HuH-7 (cell line): ENCODE measurements at places on chromosomes 2 and 18.

- no peak for DNase-seq
Observed at GRCh38 chr2:78423631-78424030, 601.9 kb upstream of the REG3G start.

DNA sequence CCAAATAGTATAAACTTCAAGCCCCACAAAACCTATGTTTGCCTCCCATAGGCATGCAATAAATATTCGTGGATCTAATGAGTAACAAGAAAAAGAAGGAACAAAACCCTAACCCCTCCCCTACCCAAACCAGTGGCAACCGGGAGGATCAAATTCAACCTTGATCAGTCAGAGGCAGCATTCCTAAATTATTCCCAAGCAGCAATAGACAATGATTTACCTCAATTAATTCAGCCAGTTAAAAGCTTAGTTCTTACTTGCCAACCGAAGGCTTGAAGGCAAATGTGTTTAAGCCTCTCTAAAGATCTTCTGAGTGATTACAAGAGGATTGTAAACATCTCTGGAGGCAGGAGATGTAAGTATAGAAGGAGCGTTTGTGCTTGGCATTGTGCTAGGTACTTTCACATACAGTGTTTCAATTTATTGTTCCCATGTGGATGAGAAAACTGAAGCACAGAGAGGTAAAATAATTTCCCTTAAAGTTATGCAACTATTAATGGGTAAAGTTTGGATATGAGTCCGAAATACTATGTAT is 197.7 kb downstream of the MTX2 start:
- DNase-seq: no peak

DNA sequence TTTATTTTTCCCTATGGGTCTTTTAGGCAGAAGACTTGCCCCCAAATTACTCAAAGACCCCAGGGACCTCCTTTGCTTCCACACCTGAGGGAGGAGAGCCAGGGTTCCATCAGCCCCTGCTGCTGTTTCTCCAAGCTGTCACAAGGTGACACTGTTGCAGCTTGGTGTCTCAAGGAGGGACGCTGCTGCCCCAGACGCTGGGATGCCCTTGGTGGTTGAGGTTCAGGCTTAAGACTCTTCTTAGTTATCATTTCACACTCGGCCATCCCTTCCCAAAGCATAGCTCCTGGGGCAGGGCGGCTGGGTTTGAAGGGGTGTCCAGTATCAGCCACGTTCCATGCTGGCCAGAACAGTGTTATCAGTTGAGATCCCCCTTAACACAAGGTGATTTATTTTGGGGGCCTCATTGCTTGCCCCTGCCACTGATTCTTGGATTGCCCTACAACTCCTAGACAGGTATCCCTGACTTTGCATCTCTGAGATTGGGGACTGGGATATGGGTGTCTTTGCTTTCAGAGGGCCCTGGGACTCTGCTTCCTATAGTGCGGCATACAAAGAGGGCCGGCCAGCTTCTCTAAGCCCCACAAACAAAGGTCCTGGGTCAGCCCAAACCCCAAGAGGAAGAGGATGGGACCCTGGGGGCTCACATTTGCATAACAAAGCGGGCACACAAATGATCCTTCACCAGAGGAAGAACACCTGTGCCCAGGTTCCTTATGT is 22.7 kb downstream of the GPR55 start:
- peak; percentile 69 for DNase-seq

- DNase-seq: no peak
Observed at GRCh38 chr2:159070235-159070634, 101.8 kb downstream of the TANC1 start.

DNA sequence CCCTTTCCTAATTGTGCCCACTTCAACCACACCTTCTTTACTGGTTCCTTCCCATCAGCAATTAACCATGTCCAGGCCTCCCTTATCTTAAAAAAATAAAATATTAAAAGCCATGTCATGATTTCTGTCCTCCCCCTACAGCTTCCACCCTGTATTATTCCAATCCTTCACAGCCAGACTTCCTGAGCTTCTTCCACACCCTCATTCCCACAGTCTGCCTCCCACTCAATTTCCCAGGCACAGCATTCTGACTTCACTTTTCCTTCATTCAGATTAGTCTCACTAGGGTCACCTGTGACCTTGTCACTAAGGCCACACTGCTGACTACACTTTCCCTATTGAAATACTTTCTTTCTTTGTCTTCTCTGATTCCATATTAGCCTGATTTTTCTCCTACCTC is 159.4 kb downstream of the DIS3L2 start:
- DNase-seq: no peak

GRCh38 chr18:67318651-67319050 is 197.9 kb downstream of the DSEL start:
- no peak for DNase-seq

- DNase-seq: peak; percentile 67
Observed at GRCh38 chr2:108583903-108584520, 49.7 kb downstream of the LIMS1 start.

GRCh38 chr2:204853905-204854304 is 308.6 kb downstream of the PARD3B start:
- no peak for DNase-seq

- no peak for DNase-seq
Observed at GRCh38 chr2:188523919-188524318, 232.2 kb downstream of the GULP1 start.

DNA sequence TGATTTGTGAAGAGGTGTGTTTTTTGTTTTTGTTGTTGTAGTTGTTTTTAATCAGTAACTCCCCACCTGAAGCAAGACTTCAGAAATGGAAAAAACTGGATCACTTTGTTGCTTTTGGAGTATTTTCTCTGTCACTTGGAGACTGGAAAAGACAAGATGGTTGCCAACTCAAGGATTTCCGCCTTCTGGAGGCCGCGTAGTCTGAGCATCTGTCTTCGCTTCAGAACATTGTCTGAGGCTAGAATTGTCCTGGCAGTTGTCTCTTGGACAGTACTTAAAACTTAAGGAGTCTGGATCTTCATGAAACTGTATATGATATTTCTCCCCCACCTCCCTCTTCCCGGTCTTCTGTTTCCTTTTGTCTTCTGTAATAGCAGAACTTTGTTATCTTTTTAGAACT is 67.7 kb downstream of the ARHGAP28 start:
- DNase-seq: no peak

DNA sequence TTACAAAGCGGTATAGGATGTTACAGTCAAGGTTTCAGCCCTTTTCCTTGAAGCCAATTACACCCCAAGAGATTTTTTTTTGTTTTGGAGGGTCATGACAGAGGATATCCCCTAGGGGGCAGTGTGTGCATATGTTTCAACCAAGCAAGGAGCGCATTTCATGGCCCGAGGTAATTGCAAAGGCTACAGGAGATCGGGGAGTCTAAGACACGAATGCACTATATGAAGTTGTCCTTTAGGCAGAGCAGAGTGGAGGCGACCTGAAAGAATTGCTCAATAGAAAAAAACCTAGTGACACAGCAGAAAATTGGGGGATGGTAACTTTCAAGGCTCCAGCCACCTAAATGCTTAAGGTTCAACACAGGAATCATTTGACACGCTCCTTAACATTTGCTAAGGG is 219.8 kb upstream of the PARD3B start:
- DNase-seq: peak; percentile 68

GRCh38 chr2:108385411-108386071 is 7.8 kb downstream of the SULT1C4 start:
- peak; percentile 18 for DNase-seq

GRCh38 chr2:104915107-104915793 is 61.3 kb downstream of the POU3F3 start:
- no peak for DNase-seq

- DNase-seq: no peak
Observed at GRCh38 chr2:53964257-53964952, 6.4 kb downstream of the PSME4 start.

DNA sequence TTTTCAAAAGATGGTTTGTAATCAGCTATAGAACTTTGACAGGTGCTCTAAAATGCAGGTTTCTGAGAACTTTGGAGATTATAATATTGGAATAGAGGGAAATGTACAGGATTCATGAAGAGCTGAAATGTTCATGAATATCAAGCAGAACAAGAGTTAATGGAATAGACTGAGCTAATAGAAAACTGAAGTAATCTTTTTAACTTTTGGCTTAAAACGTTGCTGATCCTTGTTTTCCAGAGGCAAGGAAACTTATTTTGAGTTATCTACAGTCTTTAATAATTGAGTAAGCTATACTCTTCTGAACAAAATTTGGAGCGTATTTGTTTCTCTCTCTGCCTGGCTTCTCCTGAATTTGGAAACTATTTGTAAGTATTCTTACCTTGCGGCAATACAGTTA is 10.8 kb upstream of the IL18RAP start:
- no peak for DNase-seq

DNA sequence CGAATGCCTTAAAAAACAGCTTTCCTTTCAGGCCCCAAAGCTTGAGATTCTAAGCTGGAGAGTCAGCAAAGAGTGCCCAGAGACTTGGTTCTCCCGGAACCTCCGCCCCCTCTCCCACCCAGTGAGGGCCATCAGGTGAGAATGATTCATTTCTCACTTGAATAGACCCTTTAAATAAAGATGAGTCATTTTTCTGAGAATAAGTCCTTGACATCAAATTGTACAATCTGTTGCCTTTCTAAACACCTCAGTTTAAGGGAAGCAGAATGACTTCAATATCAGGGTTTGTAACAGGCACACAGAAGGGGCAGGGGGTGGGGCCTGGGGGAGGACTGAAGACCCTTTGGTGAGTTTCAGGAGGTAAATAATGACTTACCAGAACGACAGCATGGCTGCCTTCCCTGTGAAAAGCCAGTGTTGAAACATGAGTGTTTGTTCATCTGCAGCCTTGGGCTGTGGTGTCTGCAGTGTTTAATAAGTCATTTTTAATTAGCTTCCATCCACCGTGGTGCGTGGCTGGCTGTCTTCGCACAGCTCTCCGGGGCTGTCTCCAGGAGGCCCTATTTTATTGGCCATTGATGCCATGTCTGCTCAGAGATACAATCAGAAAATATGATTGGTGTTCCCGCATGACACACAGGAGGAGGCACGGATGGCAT is 134.9 kb upstream of the ZNF236 start:
- no peak for DNase-seq
